ENCODE measurements at places on chromosomes 12 and 14.

DNA sequence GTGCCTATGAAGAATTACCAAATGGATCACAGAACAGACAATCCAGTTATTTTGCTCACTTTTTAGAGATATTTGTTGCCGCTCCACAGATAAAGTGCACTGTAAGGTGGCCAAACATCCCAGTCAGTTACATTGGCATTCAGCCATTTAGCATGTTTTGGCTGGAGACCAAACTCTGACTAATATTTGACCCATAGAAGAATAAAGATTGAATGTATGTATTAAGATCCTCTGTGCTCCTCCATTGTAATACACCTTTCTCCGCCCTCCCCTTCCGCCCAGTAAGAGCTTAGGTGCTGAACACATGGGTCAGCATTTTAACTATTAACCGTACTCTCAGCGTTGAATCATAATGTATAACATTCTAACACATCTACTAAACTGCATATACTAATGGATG lies 163.4 kb downstream of the ANO6 start:
- no peak for DNase-seq

DNA sequence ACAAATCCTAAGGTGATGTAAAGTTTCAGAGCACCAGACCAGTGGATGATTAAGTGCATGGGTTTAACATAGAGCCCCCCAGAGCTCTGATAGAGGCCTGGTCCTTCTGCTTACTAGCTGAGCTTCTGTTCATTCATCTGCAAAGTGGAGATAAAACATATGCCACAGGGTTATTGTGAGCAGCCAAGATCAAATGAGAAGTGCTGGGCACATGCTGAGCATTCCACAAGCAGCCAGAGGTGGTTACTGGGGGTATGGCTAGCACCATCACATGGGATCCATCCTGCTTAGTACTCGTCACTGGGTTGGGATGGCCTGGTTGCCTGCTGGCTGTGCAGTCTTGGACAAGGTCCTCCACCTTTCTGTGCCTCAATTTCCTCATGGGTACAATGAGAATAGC lies 18.0 kb upstream of the SMUG1 start:
- DNase-seq = no peak

DNA sequence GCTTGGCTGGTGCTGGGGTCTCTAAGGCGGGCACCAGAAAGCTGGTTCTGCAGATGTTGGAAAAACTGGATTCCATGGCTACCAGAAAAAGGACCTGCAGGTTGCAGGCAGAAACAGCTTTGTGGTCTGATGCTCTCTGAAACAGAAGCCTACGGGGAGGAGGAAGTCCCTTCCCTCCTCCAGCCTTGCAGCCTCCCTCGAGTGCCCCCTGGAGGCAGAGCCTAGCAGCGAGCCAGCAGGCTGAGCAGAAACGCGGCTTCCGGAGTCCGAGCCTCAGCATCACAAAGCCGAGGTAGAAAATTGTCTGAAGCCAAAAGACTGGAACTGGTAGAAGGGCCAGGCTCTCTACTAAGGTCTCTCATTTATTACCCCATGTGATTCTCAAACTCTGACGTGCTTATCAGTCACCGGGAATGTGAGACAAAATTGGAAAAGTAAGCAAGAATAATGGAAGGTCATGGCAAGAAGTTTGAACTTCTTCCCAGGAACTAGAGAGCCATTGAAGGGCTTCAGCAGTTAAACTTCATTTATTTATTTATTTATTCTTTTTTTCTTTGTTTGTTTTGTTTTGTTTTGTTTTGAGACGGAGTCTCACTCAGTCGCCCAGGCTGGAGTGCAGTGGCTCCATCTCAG lies 82.2 kb upstream of the CPSF6 start:
- DNase-seq = peak; percentile 70

DNA sequence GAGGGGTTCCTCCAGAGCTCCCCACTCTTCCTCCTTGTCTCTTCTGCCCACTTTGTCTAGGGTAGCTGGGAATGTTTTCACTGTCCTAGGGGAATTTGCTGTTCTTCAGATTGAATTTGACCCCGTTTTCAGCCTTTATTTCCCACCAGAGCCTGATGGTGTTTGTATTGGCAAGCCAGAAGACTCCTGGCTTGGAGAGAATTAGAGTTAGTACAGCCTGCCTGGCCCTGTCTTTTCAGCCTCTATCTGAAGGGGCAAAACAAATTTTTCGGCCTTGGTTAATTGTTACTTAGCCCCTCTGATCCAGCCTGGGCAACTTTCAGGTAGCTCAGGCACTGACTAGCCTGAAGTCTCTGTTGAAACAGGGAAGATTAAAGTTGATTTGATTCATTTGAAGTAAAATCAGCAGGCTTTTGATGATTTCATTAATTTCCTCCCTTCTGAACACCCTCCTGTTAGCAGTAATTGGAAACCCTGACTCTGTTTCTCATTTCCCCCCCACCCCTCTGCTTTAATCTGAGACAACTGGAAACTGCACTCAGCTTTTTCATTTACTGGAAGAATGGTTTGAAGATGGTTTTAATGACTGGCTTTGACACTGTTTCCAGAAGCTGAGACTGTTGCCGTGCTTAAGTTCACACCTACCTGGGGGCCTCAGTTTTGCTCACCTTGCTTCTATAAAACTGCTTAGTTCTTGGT lies 63.3 kb downstream of the SUSD6 start:
- no peak for DNase-seq

GRCh38 chr12:109670731-109671130 lies 42.9 kb upstream of the FAM222A start:
- DNase-seq = no peak

- no peak for DNase-seq
Observed at GRCh38 chr14:35949920-35950513, 123.9 kb downstream of the BRMS1L start.
